Keratinocyte (primary cell): ENCODE measurements at places on chromosomes 2 and 18.

DNA sequence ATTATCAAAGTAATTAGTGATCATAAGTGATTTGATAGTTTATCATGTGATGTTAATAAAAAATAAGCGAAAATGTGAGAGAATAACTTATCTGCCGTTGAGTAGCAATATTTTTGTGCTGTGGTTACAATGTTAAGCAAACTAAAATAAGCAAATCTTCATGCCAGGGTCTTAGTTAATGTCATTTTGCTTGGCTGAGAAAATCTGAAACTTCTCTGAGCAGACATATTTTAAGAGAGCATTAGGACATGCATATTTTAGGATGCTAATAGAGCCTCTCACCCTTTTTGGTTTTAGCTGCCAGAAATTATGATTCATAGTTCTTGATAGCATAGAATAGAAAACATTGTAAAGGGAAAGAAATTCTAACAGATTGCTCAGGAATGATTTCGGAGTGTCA is 233.5 kb upstream of the ZEB2 start:
- no peak for DNase-seq

GRCh38 chr2:97801028-97801427 is 87.7 kb downstream of the ZAP70 start:
- no peak for DNase-seq

- DNase-seq: no peak
Measured at GRCh38 chr18:2983296-2983695, 29.6 kb downstream of the LPIN2 start.

DNA sequence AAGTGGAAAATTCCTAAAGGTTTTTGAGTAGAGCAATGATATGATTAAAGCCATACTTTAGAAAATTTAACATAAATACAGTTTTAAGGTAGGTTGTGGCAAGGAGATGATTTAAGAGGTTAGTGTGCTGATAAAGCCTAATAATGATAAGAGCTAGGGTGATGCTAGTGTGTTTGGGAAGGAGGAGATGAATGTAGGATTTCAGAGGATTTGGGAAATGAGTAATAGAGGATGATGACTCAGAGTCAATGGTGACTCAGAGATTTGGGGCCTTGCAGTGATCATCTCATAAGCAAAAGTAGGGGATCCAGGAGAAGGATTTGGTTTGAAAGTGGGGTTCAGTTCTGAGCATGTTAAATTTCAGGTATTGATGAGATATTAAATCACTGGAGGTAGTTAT is 23.3 kb downstream of the STAMBP start:
- no peak for DNase-seq

- no peak for DNase-seq
Measured at GRCh38 chr2:101339266-101339880, 30.9 kb upstream of the RNF149 start.

DNA sequence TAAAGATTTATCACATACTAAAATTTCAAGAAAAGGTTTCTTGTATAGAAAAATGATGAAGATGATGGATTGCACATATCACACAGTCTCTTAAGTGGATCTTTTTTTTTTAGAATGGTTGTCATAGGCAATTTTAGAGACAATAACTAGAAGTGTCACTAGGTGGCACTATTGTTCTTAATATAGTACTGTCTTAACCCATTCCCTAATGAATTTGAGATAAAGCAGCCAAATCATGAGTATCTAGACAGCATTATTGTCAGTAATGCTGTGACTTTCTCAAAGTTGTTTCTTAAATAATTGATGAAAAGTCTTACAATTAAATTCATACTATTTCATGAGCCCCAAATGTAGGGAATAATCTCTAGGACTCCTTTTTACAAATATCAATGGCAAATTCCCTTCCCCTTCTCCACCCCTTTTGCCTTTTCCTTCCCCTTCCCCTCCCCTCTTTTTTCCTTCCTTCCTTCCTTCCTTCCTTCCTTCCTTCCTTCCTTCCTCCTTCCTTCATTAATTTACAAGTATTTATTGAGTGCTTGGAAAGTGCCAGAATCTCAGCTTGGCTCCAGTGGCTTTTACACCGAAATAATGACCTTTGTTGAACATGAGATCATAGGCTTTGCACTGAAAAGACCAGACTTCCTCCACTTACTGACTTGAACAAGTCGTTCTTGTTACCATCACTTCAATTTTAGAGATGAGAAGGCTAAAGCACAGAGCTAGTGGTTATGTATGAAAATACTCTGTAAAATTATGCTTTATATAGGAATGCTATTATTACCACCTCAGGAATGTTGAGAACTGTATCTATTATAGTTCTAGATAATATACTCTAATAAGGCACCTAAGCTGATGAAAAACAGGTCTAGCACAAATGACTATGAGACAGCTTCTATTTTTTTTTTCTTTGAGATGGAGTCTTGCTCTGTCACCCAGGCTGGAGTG is 19.8 kb downstream of the MYL12B start:
- DNase-seq: no peak

GRCh38 chr2:101238930-101239759 is 13.5 kb upstream of the CNOT11 start:
- DNase-seq: no peak

DNA sequence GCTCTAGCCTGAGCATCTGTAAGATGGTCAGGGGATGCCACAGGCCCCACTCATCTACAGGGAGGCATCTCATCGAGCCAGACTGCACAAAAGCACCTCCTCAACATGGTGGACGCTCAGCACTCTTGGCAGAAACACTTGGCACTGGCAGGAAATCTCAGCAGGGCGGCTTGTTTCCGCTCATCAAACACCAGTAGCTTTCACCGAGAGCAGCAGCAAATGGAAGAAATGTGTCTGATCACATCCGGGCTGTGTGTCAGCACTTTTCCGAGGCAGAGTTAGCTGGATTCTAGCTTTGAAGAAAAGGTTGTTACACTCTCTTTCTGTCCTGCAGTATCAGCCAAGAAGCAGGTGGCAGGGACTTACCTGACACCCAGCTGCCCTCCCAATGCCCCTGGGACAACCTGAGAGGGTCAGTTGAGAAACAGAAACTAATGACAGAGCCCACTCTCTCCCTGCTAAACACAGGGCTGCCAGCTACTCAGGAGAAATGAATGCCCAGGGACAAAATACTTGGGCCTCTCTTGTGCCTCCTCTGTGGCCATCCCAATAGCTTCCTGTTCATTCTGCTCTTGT is 68.9 kb upstream of the FZD7 start:
- no peak for DNase-seq

DNA sequence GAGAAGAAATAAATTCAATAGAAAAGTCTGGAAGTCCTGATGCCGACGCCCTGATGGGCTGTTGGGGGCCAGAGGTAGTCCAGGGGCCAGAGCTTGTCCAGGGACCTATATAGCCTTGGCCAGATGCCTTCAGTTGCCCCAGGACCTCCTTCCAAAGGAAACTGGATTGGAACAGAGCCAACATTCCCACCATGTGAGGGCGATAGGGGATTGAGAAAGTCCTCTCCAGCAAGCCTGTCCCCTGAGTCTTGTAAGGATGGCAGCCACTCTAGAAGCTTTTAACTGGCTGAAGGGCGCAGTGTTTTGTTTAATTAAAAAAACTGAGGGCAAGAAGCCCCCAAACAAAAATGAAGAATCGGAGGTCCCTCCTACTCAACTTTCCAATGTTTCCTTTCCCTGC is 54.9 kb upstream of the CDCA7 start:
- no peak for DNase-seq

GRCh38 chr2:201432038-201432620 is 19.1 kb downstream of the TRAK2 start:
- no peak for DNase-seq

DNA sequence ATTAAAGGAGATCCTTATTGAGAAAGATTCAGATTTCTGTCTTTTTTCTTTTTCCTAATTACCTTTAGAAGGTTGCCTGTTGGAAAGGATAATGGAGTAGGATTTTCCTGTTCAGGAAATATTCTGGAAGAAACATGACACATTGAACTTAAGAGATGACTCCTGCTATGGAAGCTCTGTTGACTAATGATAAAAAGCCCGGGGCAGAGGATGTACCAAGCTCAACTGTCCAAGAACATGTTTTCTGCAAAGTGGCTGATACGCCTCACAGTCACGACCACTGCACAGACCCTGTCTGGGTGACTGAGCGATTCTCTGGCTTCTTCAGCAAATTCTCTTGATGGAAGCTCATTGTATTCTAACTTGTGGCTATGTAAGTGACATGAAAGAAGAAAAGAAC is 86.2 kb upstream of the THOC1 start:
- no peak for DNase-seq
